ENCODE measurements at places on chromosomes 3 and 15. TPM values are rescaled to one million over a fixed set of nuclear protein-coding genes. Genes with fewer than 3 reads are reported as not detected.

Gene EXD1
- not detected for total RNA-seq

Gene THSD4
- 151 TPM for total RNA-seq

GRCh38 chr3:153911116-153911515, 210.1 kb upstream of the ARHGEF26 start:
- DNase-seq = no peak
- H3K4me1 ChIP-seq = no peaks in the 10 kb centered on the region
- H3K4me3 ChIP-seq = no peak overlapping the region
- H3K27me3 ChIP-seq = no peaks in the 10 kb centered on the region

- DNase-seq = peak; percentile 85
- H3K4me3 ChIP-seq = no peak overlapping the region
- H3K4me1 ChIP-seq = peaks cover 5% of the 10 kb centered on the region
- no peaks in the 10 kb centered on the region for H3K36me3 ChIP-seq
Observed at GRCh38 chr3:12180218-12180617, 21.5 kb upstream of the TIMP4 start.

DNA sequence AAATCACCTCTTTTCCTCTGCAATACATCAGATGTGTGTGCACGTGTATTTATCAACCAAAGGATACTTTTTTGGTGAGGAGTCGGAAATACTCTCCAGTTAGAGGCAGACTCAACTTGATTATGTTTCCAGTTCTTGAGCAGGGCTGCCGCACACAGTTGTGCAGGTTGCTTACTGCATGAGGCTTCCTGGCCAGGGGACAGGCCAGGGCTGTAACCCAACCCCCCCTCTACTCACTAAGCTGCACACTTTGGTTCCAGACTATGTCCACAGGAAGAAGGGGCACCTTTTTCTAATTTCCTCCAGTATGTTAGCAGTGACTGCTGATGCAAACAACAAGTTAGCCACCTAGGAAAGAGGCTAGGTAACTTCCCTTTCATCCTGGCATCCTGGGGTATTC, 476.9 kb upstream of the TBL1XR1 start:
- H3K36me3 ChIP-seq = no peaks in the 10 kb centered on the region
- no peak for DNase-seq
- no peak overlapping the region for H3K27ac ChIP-seq
- no peak overlapping the region for H3K4me3 ChIP-seq

DNA sequence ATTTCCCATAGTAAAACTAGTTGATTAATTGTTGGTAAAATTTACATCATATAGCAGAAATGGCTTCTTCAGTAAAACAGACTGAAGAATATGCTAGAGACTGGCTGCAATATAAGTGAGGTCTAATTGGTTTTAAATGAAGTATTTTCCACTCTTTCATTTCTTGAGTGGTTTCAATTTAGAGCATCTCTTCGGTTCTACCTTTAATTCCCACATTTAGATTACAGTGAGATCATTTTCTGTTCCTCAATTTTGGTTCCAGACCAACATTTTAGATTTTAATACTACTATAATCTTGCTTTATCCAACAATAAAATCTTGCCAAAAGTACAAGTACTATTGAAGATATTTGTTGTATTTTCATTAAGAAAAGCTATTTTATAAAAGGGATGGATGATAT, 1.0 kb upstream of the LRCH3 start:
- H3K4me3 ChIP-seq = peak overlapping the region; percentile 88
- H3K27ac ChIP-seq = peak overlapping the region; percentile 95
- DNase-seq = no peak
- H3K27me3 ChIP-seq = no peaks in the 10 kb centered on the region
- H3K4me1 ChIP-seq = no peaks in the 10 kb centered on the region

- H3K4me1 ChIP-seq = no peaks in the 10 kb centered on the region
- no peak for DNase-seq
- no peaks in the 10 kb centered on the region for H3K36me3 ChIP-seq
- H3K4me3 ChIP-seq = no peak overlapping the region
Observed at GRCh38 chr15:91472316-91472756, 372.3 kb downstream of the SV2B start.
